ENCODE measurements at places on chromosomes 3 and 15.

GRCh38 chr15:81959196-81959595 lies 86.6 kb downstream of the MEX3B start:
- no peak for DNase-seq

DNA sequence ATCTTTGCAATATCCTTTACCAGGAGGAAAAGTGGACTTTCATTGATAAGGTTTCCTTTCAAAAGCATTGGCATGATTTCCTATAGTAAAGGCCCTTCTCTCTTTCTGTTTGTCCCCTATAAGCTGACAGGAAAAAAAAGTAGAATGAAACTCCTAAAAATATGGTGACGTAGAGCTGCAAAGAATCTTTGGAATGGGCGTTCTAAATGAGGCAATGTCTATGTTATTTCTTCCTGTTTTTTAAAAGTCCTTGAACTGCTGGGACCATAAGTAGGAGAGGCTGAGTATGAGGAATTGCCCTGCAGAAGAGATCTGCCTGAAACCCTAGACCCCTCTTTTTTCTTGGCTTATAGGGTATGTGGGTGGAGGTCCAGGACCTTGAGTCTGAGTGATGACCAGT lies 17.2 kb downstream of the ST3GAL6 start:
- no peak for DNase-seq

- no peak for DNase-seq
These were observed 38.9 kb upstream of the LIMD1 start for GRCh38 chr3:45555666-45556065.

- no peak for DNase-seq
These were observed 23.0 kb downstream of the PPM1L start for GRCh38 chr3:160779040-160779439.

GRCh38 chr3:62249855-62250543 lies 123.4 kb downstream of the FEZF2 start:
- no peak for DNase-seq

DNA sequence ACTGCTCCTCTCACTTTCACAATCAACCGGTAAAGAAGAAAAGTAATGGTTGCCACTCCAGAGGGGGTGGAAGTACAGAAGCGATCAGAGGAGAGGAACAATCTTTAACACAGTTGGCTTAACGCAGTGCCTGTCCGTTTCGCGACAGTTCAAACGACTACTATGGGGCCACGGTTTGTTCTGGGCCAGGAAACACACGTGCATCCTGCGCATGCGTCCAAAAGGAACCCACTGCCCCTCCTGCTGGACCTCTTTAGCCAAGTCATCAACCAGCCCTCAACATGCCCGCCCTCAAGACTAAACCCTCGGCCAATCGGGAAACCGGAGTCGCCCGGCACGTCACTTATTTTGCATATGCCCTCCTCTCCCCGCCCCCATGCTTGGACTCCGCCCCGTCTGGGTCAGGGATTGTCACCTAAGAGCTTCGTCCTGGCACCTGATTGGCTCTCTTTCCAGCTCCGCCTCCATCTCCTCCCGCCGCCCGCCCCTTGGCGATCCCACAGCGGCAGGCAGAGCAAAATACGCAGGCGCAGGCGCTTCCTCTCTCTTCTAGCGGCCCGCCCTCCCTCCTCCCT lies 345 bp upstream of the CDV3 start:
- DNase-seq, result no peak

DNA sequence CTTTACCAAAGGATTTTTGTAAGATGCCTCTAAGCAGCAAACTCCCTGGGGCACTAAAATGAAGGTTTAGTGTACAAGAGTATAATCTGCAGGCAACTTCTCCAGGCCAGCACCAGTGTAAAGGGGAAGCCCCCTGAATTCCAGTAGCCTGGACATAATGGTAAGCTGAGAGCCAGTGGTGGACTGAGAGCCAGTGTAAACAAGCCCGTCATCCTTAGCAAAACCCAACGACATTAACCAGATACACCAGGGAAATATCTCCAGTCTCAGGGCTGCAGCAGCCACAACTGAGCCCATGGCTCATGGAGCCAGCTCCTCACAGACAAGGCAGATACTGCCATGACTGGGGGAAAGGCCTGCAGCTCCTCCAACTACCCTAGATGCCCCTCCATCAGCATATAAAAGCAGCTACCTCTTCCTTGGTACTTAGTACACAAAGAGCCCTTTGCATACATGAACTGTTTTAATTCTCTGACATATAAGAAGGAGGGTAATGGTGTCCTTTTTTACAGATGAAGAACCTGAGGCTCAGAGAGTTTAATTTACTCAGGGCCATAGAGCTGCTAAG lies 21.7 kb downstream of the PARP16 start:
- no peak for DNase-seq

Measured in SHP77 (cell line).